Central memory CD8-positive, alpha-beta T cell (primary cell): ENCODE measurements at places on chromosomes 1 and 21.

DNA sequence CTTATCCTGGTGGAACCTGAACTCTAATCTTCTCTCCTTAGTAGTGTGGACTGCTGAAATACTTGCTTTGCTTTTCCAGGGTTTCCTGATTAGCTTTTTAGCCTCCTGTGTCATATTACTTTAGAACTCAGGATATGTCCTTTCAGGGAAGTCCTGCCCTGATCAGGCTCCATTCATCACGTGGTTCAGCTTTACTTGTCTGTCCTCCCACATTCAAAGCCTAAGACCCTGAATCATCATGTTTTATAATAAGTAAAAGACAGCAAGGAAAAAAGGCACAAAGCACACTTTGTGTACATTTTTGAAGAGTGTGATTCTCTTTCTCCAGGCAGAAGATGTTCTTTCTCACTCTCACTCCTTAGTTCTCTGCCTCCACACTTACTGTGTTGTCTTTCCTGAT lies 70.6 kb downstream of the PATJ start:
- no peak for DNase-seq

GRCh38 chr1:115669002-115669673 lies 27.4 kb downstream of the VANGL1 start:
- DNase-seq: no peak

- DNase-seq: no peak
Measured at GRCh38 chr1:228647523-228648444, 87.5 kb upstream of the RHOU start.

DNA sequence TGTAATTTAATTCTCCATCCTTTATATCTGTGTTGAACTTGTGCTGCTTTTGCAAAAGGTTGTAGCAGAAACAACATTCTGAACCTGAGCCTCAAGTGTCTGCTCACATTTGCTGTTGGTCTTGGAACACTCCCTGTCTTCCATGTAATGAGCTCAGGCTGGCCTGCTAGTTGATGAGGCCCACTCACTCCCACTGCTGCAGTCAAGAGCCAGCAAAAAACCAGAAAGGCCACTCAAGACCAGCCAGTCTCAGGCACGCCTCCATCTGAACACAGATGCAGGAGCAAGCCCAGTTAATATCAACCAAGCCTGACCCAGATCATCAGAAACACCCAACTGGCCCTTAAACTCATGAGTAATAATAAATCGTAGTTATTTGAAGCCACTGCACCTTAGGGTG lies 342.2 kb upstream of the NFIA start:
- no peak for DNase-seq

GRCh38 chr1:64196074-64196870 lies 7.2 kb upstream of the UBE2U start:
- DNase-seq: no peak

GRCh38 chr1:197683895-197684553 lies 91.3 kb downstream of the DENND1B start:
- no peak for DNase-seq

DNA sequence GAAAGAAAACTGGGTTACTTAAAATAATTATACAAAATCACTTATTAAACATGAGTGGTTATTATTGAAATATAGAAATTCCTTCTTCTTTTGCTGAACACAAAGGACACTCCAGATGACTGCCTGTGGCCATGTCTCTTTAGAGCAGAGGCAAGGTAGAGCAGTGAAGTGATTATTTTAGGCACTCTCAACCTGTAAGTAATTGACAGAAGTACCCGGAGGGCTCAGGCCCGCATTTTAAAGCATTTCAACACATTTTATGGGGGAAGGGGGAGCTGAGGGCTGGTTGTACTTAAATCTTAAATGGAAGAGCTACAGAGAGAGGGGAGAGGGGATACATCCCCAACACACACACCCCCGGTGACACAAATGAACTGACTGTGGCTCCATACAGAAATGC lies 10.2 kb downstream of the OSCP1 start:
- DNase-seq: no peak

- no peak for DNase-seq
Measured at GRCh38 chr1:118862755-118863154, 125.4 kb downstream of the TBX15 start.

DNA sequence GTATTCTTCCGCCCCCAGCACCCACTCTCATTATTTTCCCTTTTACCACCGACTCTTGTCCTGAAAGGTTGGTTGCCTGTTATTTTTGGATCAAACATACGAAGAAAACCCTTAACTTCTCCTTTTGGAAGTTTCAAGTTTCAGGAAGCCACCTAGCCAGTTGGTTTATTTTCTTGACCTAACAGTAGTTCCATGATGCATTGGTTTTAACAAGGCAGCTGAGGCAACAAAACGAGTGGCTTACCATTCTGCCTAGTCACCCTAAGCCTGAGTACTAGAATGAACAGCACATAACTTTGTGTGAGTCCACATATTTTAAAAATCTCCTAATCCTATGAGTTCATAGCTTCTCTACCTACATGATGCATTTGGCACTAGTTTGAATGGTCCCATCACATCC lies 28.9 kb downstream of the OLFM3 start:
- no peak for DNase-seq

GRCh38 chr1:11729498-11730428 lies 6.2 kb upstream of the AGTRAP start:
- DNase-seq: no peak

GRCh38 chr1:204947338-204947737 lies 76.7 kb downstream of the NFASC start:
- no peak for DNase-seq

DNA sequence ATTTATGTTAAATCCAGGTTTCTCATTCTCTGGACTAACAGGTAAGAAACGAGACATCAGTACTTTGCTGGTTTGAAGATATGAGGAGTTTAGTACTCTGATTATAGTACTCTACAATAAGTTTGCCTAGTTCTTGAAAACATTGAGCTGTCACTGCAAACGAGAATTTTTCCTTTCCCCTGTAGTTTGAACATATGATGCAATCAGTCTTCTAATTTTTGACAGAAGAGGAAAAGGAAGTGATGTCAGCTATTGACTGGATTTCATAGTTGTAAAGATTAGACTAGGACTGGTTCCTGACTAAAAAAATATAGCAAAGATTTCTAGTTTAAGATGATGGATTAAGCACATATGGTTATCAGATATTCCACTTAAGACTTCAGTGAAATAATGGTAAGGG lies 461.9 kb downstream of the LRRIQ3 start:
- no peak for DNase-seq
